ENCODE measurements at places on chromosomes 3 and 15. TPM values are rescaled to one million over a fixed set of nuclear protein-coding genes. Genes with fewer than 3 reads are reported as not detected.

DNA sequence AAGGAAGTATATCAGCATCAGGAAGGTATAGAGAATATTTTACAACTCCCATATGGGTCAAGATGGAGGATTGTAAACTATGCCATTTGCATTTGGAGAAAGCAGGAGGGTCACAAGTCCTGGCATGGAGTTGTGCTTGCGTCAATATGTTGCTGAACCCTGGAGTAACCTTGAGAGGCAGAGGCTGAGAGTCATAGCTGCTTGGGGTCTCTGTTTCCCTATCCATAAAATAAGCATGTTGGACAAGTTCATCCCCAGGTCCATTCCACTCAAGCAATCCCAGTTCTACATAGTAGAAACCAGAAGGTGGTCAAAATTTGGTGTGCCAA lies 273.6 kb downstream of the MECOM start:
- DNase-seq, result no peak

- no peak for DNase-seq
Measured at GRCh38 chr3:129349791-129350190, 71.1 kb downstream of the HMCES start.

Gene RBMS3
- 0.56 TPM for total RNA-seq

GRCh38 chr3:15636028-15636709 lies 34.6 kb downstream of the BTD start:
- no peak for DNase-seq

- DNase-seq, result no peak
Measured at GRCh38 chr3:78079514-78079913, 1039.6 kb downstream of the ROBO2 start.

DNA sequence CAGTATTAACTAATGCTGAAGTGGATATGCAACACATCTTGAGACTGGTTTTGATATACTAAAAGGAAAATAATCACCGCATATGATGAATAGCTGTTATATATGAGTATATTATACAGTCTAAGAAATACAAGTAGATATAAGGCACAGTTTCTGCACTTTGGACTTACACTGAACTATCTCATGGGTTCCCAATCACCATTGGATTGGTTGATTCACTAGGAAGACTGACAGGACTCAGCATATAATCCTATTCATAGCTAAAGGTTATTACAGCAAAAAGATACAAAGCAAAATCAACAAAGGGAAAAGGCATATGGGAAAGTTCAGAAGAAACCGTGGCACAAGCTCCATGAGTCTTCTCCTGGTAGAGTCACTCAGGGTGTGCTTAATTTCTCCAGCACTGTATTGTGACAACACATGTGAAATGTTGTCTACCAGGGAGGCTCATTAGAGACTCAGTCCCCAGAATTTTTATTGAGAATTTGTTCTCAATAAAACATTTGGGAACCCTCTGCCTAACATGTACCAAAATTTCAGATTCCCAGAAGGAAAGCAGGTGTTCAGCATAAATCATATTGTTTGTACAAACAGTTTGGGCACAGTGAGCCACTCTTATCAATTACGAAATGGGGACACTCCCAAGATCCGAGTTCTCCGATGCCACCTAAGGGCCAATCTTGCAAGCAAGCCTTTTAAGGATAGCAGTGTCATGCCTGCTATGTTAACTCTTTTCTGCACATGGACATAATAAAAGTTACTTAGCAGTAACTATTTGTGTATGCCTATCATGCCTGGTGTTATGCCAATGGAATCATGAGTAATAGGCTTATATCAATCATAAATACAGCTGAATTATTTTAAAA lies 26.8 kb downstream of the CMC1 start:
- no peak for DNase-seq

Gene STIMATE
- 25.8 TPM for total RNA-seq

Gene CCDC39
- not detected for total RNA-seq

Data from activated B cell treated with CpG ODN at 0.5 μM for 24 hours (primary cell).